IPS DF 6.9 (cell line): ENCODE measurements at places on chromosomes 12 and 14.

DNA sequence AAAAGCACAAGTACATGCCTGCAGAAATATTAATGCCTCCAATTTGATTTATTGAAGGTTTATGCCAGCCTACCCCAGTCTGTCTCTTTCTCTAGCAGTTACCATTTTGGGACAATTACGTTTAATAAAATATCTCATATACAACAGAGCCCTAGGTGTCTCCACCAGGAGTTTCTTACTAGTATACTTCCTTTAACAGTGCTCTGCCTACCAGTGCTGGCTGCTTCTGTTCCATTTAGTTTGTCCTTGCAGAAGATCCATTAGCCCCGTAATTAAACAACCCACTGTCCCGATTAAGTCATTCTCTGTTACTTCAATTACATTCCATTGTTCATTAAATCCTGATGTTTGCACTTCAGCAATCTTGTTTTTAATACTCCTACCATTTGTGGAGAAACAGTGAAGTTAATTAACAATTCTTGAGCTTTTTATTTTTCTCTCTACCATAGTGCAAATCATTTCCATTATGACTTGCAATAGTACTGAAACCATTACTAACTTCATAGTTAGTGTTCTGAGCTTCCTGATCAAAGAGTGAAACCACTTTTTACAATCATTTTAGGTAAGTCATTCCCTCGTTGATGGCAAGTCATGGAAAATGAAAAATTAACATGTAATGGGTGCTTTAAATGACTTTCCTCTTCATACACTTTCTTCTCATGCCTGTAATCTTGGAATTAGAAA is 121.1 kb downstream of the PLXNC1 start:
- no peak for DNase-seq
- H3K4me3 ChIP-seq: no peak overlapping the region
- peaks cover 4% of the 10 kb centered on the region; the same call in 1 of the 2 replicates for H3K4me1 ChIP-seq
- no peaks in the 10 kb centered on the region for H3K27me3 ChIP-seq
- no peak overlapping the region for H3K27ac ChIP-seq
- H3K36me3 ChIP-seq: no peaks in the 10 kb centered on the region

DNA sequence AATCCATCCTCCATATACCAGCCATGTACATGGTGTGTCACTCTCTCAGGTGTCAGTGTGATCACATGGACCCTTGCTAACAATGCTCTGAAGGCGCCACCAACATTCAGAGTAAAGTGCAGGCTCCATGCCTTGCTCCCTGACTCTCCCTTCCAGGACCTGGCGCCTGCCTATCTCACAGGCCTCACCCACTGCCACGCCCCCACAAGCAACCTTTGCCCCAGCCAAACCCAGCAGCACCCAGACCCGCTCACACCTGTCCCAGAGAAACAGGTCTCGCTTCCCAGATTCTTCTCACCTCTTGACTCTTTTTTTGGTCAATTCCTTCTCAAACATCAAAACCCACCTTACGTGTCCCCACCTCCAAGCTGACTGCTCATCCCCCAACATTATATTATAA is 52.3 kb downstream of the KCNK10 start:
- H3K4me1 ChIP-seq: peaks cover 2% of the 10 kb centered on the region; the same call in 1 of the 2 replicates
- H3K27me3 ChIP-seq: no peaks in the 10 kb centered on the region
- no peak overlapping the region for H3K4me3 ChIP-seq

DNA sequence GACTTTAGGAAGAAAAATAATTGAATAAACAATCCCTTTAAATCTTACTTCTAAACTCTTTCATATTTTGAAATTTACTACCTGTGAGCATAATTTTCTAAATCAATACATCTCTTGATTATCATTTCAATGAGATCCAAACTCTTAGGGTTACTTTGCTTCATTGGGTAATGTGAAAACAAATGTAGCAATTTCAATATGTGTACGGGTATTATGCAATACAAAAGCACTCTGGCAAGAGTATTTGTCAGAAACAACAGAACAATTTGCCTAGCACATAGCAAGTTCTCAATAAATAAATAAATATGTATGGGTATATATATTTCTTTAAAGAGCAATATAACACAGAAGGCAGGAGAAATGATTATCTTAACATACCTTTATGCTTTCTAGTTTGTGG is 77.1 kb downstream of the PLEKHG7 start:
- DNase-seq: no peak
- H3K4me1 ChIP-seq: no peaks in the 10 kb centered on the region

DNA sequence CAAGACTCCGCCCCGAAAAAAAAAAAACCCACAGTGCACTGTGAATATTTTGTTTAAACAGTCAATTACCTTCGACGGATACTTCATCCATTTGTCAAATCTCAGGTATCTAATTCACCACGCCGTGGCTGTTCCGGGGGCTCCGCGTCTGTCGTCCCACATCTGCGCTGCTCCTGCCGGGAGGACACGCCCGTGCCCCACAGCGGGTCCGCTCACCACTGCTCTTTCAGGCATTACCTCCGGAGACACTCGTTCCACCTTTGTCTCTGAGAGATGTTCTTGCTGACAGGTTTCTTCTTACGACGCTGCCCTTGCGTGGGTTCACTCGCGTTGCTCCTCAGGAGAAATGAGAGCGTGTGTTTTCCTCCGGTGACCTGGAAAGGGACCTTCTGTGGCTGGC is 46.9 kb upstream of the FBRSL1 start:
- H3K27ac ChIP-seq: no peak overlapping the region
- DNase-seq: no peak
- peaks cover 3% of the 10 kb centered on the region; the same call in 1 of the 2 replicates for H3K27me3 ChIP-seq
- no peaks in the 10 kb centered on the region for H3K4me1 ChIP-seq
- no peaks in the 10 kb centered on the region for H3K36me3 ChIP-seq
- no peak overlapping the region for H3K4me3 ChIP-seq

DNA sequence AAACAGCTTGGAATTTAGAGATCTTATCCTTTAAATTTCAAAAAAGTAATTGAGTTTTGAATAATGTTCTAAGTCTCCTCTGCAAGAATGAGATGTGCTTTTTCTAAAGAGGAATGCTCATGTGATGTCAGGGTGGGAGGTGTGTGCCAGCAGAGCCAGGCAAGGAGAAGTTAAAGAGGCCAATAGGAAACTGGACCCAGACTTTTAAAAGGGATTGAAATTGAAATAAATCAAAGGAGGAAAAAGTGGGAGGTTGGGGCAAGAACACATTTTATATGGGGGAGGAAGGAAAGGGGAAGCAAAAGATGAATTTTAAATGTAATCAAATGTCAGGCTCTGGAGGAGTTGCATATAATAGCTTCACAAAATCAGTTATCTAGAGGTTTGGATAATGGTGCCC is 126.1 kb downstream of the FIGNL2 start:
- no peak overlapping the region for H3K27ac ChIP-seq
- no peaks in the 10 kb centered on the region for H3K27me3 ChIP-seq
- H3K36me3 ChIP-seq: no peaks in the 10 kb centered on the region
- no peaks in the 10 kb centered on the region for H3K4me1 ChIP-seq
- DNase-seq: no peak
- no peak overlapping the region for H3K4me3 ChIP-seq
